AG04450 (cell line): ENCODE measurements at places on chromosomes 7 and 10.

DNA sequence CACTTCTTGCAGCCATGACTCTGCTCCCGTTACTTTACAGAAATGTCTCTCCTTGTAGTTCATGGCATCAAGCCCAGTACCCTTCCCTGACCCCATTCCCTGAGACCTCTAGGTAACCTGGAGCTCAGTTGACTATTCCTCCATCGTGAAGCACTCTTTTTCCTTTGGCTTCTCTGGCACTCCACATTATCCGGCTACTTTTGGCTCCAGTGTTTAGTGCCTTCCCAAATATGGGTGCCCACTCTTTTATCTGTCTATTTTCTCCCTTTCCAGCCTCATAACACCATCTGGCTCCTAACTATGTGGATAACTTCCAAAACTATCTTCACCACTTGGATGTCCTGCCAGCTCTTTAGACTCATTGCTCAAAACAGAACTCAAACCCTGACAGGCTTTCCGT, 744.7 kb upstream of the GALNT17 start:
- DNase-seq, result no peak

DNA sequence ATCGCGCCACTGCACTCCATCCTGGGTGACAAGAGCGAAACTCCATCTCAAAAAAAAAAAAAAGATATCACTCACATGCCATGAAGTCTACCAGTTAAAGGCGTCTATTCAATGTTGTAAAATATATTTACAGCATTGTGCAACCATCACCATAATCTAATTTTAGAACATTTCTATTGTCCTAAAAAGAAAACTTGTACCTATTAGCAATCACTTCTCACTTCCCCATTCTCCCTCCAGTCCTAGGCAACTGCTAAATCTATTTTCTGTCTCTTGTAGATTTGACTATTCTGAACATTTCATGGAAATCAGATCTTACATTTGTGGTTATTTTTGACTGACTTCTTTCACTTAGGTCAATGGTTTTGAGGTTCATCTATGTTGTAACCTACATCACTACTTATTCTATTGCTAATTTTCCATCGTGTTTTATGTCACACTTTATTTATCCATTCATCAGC, 25.2 kb upstream of the OTUD1 start:
- no peak for DNase-seq

GRCh38 chr7:20238754-20239324, 21.7 kb upstream of the MACC1 start:
- DNase-seq, result no peak

DNA sequence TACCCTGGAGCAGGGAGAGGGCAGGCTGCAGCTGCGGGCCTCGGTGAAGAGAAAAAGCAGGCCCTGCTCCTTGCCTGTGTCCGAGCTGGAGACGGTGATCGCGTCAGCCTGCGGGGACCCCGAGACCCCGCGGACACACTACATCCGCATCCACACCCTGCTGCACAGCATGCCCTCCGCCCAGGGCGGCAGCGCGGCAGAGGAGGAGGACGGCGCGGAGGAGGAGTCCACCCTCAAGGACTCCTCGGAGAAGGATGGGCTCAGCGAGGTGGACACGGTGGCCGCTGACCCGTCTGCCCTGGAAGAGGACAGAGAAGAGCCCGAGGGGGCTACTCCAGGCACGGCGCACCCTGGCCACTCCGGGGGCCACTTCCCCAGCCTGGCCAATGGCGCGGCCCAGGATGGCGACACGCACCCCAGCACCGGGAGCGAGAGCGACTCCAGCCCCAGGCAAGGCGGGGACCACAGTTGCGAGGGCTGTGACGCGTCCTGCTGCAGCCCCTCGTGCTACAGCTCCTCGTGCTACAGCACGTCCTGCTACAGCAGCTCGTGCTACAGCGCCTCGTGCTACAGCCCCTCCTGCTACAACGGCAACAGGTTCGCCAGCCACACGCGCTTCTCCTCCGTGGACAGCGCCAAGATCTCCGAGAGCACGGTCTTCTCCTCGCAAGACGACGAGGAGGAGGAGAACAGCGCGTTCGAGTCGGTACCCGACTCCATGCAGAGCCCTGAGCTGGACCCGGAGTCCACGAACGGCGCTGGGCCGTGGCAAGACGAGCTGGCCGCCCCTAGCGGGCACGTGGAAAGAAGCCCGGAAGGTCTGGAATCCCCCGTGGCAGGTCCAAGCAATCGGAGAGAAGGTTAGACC, 138.0 kb upstream of the STK17A start:
- no peak for DNase-seq

DNA sequence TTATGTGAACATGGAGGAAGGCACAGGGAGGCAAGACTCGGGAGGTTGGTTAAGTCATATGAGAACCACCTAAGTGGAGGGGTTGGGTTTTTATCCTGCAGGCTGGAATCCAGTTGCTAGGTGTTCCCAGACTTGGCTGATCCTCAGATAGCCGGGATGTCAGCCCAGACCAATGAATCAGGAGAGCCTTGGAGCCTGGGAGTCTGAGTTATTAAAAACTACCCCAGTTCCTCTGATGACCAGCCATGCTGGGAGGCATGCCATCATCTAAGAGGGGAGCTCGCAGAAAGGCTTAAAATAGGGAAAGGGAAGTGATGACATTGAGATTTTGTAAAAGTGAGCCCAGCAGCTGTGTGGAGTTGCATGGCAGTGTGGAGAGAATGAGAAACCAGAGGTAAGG, 238.1 kb downstream of the ZNF248 start:
- no peak for DNase-seq

- no peak for DNase-seq
These were observed 110.7 kb downstream of the LRMDA start for GRCh38 chr10:75542084-75542483.

DNA sequence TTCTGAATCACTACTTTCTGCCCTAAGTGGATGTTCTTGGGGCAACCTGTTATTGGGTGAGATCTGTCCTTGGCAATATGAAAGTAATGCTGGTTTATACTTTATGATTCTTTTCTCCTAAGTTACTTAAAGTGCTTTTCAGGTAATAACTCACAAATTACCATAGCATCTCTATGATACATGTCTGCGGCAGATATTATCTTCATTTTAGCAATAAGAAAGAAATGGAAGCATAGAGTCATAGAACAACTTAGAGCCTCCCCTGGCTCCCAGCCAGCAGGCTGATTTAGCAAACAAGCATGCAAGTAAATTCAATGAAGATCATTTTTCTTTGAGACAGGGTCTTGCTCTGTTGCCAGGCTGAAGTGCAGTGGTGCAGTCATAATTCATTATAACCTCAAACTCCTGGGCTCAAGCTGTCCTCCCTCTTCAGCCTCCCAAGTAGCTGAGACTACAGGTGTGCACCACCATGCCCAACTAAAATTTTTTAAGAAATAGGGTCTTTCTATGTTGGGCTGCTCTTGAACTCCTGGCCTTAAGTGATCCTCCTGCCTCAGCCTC, 38.1 kb upstream of the GRM8 start:
- no peak for DNase-seq

DNA sequence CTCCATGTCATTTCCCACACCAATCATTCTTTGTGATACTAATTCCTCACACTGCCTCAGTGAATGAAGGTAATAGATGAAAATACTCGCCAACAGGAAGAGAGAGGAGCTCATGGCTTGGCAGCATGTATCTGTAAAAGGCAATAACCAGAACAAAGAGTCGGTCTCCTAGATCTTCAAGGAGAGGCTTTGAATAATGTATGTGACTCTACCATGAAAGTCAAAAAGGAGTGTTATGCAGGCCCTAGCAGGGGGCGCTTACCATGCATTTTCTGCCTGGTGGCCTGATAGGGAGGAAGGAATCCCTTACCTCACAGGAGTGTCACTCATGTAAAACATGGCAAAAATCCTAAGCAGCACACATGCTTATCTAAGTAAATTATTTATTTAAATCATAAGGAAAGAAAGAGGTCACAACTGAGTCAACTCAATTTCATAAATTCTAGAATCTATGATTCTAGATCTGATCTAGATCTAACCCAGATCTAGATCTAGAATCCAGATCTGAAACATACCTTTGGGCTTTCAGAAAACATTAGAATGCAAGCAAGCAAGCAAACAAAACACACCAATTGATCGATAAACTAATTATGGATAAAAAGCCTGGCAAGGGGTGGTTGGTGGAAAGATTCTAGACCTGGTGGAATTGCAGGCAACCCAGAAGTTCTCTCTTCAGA, 226.3 kb upstream of the KLF6 start:
- no peak for DNase-seq

- DNase-seq, result no peak
These were observed 56.3 kb upstream of the ZPBP start for GRCh38 chr7:50149369-50149768.

DNA sequence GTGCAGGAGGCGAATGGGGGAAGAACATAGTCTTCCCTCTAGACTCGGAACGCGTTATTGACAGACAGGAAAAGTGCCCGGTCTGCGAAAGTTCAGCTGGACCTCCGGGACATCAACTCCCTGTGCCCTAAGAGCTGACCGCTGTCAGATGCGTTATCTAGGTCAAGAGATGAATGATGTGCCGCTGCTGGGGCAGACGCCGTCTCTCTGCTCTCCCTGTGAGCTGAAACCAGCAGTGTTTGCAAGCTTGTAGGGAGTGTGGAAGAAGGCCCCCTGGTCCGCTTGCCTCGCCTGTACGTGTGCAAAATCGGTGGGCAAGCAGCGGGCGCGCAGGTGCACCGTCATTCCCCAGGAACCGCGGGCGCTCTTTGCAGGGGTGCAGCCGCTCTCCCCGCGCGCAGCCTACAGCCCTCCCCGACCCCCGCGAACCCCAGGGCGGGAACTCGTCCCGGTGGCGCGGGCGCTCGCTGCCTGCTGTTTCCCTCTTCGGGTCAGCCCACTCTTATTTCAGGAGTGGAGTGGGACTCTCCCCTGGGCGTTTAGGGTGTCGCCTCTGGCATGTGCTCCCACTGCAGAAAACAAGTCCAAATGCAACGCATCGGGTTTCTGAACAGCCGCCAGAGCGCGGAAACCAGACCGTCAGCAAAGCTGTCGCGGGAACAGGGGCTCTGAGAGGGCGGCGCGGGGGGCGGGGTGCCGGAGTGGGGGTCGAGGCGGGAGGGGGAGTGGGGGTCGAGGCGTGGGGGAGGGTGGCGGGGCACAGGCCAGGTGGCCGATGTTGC, 1.8 kb upstream of the PFKFB3 start:
- DNase-seq, result no peak

- DNase-seq, result no peak
These were observed 53.7 kb upstream of the MAGI2 start for GRCh38 chr7:79507131-79507530.

GRCh38 chr10:22648547-22648961, 65.8 kb downstream of the PIP4K2A start:
- DNase-seq, result no peak

DNA sequence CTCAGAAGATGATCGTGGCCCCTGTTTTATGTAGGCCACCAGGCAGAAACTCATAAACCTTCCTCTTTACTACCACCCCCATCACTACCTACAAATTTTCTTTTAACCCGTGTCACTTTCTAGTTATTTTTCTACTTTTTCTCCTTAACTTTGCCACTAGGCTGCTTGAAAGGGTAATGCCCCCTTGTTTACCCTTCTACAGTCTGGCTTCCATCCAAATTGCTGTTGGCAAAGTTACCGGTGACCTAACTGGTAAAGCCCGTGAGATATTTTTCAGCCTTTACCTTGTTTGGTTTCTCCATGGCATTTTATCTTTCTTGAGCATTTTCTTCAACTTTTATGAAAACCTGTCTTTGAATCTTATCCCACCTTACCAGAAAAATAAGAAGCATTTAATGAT, 153.0 kb downstream of the WNT2 start:
- DNase-seq, result no peak

- DNase-seq, result no peak
These were observed 22.6 kb downstream of the CHCHD3 start for GRCh38 chr7:133059263-133059662.

DNA sequence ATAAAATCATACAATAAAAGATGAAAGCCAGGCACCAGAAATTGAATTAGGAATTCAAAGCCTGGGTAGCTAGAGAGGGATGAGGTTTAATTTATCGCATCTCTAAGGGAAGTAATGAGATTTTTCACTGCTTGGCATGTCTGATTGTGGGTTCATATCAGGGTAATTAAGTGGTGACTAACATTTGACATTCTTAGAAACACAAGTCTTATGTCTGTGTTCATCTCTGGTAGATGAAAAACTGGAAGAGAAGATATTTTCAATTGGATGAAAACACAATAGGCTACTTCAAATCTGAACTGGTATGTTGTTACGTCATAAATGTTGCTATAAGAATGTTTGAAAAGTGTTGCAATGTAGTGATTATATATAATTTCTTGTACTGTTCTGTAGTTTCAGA, 36.8 kb upstream of the ARMS2 start:
- DNase-seq, result no peak

DNA sequence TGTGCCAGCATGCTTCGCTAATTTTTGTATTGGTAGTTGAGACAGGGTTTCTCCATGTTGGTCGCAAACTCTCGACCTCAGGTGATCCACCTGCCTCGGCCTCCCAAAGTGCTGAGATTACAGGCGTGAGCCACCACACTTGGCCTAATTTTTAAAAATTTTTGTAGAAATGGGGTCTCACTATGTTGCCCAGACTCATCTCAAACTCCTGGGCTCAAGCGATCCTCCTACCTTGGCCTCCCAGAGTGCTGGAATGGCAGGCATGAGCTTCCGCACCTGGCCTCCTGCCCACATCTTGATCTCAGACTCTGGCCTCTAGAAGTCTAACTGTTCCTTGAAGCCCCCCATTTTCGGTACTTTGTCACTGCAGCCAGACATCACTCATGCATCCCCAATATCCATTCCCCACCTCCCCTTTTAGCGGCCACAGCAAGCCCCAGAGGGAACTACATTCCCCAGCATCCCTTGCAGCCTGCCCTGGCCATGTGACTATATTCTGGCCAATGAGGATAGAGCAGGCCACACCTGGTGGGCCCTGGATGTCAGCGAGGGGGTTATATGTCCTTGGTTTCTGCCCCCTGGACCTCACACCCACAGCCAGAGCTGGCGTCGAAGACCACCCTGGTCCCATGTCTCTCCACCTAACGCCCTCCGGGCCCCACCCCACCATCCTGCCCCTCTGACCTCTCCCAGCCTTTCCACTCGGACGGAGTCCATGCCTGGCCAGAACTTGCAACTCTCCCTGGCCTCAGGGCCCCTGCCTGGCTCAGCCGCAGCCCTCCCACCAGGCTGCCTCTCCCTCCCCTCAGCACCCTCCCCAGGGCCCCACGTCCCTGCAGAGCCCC, 33.8 kb downstream of the MICALL2 start:
- no peak for DNase-seq

GRCh38 chr7:154566877-154567276, 436.0 kb downstream of the PAXIP1 start:
- DNase-seq, result no peak

DNA sequence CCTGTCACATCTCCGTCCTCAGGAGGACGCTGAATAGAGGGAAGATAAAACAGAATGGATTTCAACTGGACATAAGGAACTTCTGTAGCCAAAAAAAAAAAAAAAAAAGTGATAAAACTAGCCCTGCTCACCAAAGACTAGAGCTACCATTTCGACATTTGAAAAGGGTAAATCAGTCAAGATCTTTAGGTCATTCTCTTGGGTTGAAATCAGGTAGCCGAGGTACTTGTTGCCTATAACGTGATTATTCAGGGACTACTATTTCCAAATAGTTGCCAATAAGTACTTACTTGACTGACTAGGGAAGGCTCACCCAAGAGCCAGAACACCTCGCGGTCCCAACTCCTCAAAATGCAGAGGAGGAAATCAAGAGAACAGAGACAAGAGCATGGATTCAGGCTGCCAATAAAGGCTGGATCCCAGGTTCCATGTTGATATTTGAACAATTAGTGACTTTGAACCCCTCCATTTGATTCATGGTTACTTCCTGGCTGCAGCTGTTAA, 2.0 kb downstream of the RHEB start:
- DNase-seq, result no peak

- DNase-seq, result no peak
These were observed 114.2 kb downstream of the EBF3 start for GRCh38 chr10:129849853-129850252.
